Jurkat, Clone E6-1 (cell line): ENCODE measurements at places on chromosomes 1 and 21.

DNA sequence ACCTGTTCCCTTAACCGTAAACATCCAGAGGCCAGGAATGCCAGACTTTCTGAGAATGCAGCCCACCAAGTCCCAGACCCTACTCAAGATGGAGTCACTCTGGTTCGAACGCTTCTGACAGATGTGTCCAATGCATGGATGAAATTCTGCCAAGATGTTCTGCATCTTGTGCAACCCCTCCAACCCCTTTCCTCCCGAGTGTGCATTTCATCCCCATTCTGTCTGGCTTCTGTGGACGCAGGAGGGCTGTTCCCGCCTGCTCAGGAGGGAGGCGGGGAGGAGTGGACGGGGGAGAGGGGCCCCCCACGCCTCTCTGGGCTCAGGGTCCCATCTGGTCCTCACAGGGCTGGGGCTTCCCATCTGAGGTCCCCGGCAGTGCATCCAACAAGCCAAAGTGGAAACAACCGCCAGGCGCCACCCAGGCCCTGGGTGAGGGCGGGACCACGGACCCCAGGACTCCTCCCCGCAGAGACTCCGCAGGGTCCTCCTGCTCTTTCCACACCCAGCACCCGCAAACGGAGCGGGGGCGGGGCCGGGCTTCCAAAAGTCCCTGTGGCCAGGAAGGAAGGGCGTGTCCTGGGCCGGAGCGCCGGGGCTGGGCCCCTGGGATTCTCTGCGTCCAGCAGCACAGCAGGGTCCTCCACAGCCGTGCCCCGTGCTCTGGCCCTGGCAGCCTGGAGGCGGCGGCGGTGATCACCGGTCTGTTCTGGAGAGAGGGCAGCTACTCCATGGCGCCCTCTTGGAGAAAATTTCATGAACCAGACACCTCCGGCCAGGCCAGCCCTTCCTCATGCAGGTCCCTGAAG lies 27.8 kb upstream of the SUMO3 start:
- DNase-seq, result no peak

DNA sequence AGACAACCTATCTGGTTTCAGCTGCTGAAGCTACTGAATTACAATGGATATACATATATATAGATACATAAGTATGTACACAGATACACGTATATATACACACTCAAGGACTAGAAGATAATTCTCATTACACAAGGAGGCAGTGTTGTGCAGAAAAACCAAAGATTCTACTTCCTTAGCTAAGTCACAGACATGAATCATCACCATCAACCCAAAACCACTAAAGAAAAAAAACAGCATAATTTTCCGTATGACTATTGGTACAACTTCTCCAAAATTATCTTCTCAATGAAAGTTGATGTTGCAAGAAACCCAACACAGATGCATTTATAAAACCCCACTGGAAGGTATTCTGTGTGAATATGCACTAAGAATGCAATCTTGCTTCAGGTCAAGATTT lies 36.8 kb upstream of the RPF1 start:
- peak; percentile 82 for DNase-seq

DNA sequence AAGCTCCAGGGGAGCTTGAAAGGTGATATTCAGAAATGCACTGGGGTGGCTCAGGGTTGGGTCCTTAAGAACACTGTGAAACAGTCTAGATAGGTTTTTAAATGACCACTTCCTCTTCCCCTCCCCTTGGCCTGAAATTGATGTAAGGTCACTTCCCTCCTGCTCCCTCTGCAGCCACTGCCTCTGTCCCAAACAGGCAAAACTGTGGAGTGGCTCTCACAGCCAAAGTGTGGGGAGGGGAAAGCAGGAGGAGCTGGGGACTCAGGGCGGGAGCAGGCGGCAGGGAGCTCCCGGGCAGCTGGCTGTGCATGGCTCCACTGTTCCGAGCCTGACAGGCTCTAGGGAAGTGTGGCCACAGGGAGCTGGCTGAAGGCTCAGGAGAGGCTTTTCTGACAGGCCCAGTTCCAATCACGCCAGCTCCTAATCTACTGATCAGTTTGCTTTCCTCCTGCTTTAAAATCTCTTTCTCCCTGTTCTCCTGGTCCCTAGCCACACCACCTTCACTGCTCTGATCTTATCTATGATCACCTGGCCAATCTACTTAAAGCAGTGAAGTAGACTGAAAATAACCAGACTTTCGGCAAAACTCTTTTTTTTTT lies 5.1 kb upstream of the CSRP1 start:
- DNase-seq, result no peak

DNA sequence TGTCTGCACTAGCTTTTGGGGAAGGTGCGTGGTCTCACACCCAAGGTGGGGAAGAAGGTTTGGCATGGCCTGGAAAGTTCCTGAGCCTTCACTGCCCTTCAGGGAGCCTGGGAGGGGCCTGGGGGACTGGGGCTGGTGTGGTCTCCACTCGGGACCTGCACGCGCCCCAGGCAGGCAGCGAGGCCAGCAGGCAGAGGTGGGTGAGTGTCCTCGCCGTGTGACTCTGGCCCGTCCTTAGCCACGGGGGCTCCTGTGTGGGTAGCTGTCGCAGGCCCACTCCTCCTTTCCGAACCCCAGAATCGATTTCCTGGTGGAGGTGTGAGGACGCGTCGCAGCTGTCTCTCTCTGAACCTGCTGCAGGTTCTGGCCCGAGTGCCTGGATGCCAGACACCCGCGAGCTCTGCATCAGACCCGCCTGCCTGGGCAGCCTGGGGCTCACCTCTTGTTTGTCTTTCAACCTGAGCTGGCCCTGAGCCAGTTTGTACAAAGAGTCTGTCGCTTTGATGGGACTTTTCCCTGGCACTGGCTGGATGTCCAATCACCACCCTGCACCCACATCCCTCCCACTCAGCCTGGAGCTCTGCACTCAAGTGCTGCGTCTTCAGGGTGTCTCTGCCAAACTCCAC lies 36.0 kb upstream of the SLC19A1 start:
- DNase-seq, result no peak

GRCh38 chr1:204169858-204170257 lies 3.7 kb upstream of the REN start:
- DNase-seq, result no peak

DNA sequence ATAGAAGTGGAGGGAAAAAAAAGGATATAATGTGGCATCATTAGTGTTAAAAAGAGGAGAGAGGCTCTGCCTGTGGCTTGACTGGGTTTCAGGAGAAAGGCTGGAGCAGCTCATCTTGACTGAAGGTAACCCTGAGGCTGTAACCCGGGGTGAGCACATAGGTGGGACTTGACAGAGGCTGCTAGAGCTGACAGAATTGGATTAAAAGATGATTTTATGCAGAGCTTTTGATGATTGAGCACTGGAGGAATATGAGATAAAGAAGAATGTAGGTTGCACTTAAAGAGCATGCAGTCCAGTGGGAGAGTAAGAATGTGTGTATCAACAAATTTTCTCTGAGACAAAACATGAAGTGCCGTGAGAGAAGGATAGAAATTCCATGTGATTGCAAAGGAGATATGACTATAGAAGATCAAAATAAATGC lies 17.3 kb downstream of the LAMC1 start:
- DNase-seq, result no peak

GRCh38 chr1:56543783-56544612 lies 35.4 kb downstream of the PLPP3 start:
- DNase-seq, result no peak

DNA sequence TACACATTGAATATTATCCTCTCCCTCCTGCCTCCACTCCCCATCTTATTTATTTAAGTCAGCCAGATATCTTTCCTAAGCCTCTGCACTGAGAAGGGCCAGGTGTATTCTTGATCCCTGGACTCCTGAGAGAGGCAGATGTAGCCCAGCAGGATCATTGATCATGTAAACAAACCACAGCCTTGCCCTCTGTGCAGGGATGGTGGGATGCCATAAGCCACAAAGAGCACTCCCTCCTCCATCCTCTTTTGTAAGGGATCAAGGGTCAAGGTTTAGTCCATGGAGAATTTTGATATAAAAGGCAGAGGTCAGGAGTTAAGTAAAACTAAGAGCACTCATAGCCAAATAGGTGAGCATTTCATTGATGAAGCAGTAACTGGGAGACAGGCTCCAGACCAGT lies 17.3 kb downstream of the PHGDH start:
- no peak for DNase-seq

DNA sequence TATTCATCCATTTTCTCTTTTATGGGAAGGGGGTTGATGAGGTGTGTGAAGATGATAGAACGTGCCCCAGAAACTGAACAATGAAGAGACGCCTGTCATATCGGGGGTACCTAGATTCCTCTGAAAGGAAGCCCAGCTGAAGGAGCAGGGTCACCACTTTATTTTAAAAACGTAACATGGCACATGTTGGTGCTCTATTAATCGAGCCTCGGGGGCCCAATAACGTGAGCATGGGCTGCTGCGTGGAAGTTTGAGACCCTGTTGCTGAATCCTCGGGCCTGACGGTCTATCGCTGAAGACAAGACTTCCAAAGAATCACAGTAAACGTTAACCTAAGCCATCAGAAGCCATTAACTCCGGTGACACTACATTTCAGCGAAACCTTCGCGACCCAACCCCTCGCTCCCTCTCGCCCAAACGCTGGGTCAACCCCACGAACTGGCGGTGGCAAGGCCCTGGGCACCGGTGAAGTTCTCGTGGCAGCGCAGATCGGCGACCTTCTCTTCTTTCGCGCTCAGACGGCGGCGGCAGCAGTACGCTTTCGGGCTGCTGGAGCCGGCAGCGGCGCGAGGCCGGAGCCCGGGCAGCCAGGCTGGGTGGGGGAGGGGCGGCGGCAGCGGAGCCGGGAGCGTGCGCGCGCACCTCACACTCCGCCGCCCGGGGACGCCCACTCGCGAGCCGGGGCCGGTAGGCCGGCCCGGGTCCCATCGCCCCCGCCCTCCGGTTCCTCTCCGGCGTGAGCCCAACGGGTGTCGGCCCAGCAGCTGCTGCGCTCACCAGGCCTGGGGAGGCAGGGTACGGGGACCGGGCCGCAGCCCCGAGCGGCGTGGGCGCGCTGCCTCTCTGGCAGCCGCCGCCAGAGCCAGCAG lies 838 bp upstream of the MAN1A2 start:
- no peak for DNase-seq

DNA sequence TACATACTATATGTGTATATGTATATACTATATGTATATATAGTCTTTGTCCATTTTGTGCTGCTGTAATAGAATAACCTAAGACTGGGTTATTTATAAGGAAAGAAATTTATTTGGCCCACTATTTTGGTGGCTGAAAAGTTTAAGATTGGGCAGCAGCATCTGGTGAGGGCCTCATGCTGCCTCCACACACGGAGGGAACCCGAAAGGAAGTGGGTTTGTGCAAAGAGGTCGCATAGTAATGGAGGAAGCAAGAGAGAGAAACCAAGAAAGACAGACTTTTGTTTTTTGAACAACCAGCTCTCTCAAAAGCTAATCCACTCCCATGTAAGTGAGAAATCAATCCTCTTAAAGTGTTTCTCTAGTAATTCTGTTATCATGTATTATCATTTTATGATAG lies 1147.3 kb downstream of the NCAM2 start:
- peak; percentile 57 for DNase-seq

DNA sequence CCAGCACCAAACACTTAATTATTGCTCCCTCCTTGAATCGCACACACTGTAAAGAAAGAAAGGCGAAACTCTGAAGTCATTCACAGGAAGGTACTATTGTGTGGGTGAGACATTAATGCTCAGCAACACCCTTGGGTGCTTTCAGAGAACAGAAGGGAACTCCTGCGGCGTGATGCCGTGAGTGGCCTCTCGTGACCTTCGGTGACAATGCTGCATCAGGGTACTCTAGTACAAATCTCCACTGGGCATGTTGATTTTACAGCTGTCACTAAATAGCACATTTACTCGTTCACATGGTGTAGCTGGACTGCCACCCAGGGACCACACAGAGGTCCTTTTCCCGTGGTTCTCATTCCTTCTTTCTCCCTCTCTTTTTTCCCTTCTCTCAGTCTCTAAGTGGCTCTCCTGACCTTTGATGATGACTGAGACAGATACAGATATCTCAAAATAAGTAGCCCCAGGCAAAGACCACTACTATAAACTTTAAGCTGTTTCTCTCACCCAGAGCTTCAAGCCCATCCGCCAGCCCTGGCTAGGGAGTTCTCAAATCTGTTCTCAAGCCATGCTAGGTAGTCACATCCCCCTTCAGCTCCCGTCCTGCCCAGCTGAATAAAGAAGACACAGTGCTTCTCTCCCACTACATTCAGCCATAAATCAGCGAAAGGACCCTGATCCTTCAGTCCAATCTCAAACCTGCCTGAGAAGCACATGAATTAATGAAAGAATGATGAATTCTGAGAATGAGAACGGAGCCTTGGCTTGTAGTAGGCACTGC lies 223.4 kb upstream of the FMN2 start:
- no peak for DNase-seq
